Posterior vena cava (tissue), 2 donors: ENCODE measurements at places on chromosomes 16 and 17. TPM values are rescaled to one million over a fixed set of nuclear protein-coding genes. Genes with fewer than 3 reads are reported as not detected.
A peak's percentile ranks its signal among the peaks of the same experiment; 100 is the strongest.

HOXB6 gene
- total RNA-seq, result 6.7 TPM

SLC5A10 gene
- total RNA-seq, result not detected

KRT25 gene
- not detected for total RNA-seq

SNX20 gene
- total RNA-seq, result 2.7 TPM

UNC13D gene
- total RNA-seq, result 15.1 TPM

DNA sequence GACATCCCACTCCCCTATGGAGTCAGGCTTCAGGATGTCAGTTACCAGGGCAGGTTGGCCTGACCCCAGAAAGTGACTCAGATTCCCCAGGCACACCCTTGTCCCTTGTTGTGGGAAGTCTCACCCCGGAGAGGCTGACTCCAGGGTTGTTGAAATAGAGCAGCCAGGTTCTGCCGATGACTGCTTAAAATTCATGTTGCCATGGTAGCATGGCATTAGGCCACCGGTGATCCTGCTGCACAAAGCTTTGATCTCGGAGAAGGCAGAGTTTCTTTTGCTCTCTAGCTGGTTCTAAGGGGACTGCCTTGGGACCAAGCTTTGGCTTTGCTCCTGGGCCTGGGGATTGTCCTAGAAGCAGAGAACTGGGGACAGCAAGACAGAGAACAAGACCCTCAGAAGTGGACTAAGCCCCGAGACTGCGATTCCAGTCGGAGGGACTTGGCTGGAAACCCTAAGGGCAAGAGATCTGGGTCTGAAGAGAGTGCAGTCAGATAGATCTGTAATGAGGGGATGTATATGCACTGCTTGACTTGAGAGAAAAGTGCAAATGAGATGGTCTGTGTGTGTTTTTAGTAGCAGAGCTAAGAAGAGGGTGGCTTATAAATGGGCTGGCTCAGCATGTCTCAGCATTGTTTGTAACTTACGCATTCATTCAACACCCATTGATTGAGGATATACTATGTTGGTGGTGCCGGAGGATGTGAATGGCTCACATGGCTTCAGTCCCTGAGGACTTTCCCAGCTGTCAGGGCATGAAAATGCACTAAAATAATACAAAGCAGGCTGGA, 106.9 kb downstream of the RGS9 start:
- DNase-seq, result no peak

DNA sequence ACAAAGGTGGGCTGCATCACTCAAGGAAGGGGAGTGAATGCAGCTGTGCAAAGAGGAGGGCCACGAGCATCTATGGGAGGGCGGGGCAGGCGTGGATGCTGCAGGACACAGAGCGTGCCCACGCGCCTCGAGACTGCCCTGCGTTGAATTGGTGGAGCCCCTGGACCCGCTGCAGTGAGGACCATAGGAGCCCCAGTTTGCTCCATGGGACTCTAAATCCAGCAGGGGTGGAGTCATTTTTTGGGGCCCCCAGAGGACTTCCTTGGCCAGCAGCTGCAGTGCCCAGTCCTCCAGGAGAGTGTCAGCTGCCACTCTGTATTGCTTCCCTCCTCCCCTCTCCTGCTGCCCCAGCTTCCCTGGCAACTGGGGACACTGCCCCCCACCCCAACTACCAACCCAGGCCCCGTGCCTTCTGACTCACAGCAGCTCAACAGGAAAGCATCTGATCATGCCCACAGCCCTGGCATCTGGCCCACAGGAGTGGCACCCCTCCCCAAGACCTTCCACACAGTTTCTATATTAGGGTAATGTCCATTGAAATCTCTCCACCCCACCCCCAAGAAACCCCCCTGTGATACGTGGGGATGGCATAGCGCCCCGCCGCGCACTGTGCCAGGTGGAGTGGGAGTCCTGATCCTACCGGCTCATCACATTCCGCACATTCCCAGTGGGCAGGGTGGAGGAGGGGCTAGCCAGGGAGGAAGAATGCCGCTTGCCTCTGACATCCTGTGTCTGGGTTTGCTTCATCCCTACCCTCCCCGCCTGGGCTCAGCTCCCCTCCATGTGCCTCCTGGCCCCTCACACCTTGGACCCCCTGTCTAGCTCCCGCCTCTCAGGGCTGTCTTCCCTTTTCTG, 27.8 kb upstream of the ITGA3 start:
- DNase-seq, result peak; percentile 81

DNA sequence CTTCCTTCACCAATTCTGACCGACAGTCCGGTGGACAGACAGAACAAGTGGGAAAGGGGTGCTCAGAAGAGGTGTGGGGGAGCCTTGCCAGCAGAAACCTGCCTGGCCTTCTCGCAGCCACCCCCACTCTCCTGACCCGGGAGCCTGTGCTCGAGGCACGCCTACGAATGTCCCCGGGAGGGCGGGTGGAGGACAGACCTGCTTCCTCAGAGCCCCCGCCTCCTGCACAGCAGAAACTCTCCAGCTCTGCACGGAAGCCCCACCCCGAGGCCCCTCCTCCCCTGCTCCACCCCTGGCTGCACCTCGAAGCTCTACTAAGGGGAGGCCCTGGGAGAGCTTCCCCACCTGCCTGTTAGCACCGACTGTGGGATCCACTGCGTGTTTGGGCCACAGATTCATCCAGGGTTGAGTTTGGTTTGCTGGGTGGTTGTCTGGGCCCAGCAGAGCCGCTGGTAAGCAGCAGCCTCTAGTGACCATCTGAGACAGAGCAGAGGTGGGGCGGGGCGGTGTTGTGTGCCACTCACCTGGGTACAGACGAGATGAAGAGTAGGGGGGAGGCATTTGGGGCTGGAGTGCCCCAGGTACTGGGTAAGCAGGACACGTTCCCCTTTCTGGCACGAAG, 6.2 kb downstream of the TAF1C start:
- no peak for DNase-seq

DNA sequence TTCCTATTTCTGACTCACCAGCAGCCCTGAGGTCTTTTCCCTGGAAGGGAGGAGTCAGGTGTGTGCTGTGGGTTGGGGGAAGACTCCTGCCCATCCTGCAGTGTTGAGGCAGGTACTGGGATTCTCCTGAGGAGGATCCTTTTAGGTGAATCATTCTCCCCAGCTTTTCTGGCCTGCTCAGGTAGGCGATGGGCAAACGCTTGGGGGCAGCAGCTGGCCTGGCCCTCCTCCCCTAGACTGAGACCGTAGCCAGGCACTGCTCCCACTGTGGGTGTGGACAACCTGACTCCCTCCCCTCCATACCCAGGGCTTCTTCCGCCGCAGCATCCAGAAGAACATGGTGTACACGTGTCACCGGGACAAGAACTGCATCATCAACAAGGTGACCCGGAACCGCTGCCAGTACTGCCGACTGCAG, 15.1 kb downstream of the GJD3 start:
- no peak for DNase-seq

- DNase-seq, result no peak
These were observed 17.1 kb upstream of the C17orf58 start for GRCh38 chr17:68013385-68013784.

- DNase-seq, result no peak
These were observed 124.4 kb downstream of the SLC39A11 start for GRCh38 chr17:72967977-72968585.

DNA sequence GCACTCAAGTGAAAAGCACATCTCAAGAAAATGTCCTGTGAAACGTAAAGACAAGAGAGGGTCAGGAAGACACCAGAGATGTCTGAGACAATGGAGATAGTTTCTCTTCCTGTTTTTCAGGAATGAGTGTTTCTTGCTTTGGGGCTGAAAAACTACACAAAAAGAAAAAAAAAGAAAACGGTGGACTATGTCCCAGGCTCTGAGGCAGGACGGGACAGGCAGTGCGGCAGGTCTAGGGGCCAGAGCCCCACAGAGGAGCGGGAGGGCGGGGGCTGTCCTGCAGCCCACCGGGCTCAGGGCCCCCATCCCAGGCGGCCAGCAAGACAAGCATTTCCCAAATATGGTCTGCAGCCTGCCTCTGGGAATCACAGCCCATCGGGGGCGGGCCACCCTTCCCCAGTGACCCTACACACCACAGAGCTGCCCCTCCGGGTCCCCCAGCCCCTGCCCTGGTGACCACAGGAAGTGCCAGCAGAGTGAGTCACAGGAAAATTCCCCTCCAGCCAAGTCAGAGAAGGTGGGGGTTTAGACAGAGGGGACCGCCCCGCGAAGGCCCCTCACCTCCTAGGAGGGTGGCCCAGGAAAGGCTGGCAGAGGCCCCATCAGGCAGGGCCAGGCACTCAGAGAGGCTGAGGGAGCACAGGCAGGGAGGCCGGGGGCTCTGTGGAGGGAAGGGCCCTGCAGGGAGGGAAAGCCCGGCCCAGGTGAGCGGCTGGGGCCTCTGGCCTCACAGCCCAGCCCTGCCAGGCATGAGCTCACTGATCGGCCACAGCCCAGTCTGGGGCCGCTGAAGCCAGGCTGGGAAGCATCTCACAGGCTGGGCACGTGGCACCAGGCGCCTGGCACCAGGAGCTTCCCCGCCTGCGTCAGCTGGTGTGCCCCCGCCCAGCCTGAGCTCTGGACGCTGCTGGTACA, 6.3 kb downstream of the BCAR1 start:
- DNase-seq, result peak; percentile 93

- peak; percentile 2 for DNase-seq
These were observed 12.5 kb upstream of the ANKRD40CL start for GRCh38 chr17:50779747-50780353.

DNA sequence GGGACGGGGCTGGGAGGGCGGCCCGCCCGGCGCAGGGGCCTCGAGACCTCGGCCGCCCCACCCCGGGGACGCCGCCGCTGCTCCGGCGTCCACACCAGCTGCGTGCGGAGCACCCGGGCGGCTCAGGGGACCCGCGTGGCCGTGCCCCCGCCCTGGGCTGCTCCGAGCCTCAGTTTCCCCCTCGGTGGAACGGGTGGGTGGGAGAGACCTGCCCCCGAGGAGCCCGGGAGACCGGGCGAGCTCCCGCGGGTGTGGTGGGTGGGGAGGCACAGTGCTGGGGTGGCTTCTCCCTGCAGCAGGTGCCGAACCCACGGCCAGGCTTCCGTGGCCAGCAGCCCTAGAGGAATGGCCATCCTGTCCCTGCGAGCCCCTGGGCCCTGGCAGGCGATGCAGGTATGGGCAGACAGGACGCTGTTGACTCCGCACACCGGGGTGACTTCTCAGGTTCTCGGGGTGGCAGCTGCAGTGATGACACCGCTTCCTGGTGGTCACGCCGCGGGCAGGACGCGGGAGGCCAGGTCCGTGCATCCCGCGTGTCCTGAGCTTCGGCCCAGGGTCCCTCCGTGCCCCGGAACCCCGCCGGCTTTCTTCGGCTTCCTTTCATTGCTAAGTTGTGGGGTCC, 677 bp downstream of the DEF8 start:
- no peak for DNase-seq

DNA sequence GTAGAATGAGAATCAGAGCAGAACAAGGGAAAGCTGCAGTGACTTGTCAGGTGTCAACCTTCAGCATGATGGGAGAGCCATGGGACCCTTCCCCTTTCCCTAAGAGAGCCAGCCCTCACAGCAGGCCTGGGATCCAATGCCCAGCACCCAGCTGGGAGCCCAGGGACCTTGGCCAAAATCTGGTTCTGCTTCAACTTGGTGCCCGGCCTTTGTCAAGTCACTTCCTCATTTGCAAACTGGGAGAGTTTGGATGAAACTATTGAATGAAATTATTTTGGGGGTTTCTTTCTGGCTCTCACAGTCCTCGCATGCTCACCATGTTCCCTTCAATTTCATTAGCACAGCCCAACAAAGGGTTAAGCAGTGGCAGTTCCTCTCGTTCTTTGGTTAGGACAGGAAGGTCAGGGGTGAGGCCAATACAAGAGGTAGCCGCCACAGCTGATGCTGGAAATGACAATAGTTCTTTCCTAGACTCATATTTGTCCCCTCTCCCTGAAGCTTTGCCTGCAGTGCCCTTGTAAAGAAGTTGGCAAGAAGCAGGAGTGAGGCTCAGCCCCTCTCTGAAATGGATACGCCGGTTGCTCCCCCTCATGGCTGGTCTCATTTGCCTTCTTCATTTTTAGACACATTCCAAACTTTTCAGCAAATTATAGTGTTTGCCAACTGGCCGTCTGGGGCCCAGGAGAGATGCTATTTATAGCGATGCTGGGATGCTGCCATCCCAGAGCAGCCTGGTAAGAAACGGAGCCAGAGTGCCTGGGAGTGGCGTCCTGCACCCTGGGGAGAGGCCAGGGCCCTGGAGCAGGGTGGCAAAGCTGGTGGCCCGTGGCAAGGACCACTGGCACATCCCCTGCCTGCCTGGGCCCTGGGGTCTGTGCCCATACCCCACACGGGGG, 34.5 kb upstream of the MEOX1 start:
- DNase-seq, result no peak

GRCh38 chr17:19570544-19571062, 36.9 kb downstream of the SLC47A1 start:
- no peak for DNase-seq

- no peak for DNase-seq
These were observed 49.3 kb upstream of the MNT start for GRCh38 chr17:2450016-2450650.

DNA sequence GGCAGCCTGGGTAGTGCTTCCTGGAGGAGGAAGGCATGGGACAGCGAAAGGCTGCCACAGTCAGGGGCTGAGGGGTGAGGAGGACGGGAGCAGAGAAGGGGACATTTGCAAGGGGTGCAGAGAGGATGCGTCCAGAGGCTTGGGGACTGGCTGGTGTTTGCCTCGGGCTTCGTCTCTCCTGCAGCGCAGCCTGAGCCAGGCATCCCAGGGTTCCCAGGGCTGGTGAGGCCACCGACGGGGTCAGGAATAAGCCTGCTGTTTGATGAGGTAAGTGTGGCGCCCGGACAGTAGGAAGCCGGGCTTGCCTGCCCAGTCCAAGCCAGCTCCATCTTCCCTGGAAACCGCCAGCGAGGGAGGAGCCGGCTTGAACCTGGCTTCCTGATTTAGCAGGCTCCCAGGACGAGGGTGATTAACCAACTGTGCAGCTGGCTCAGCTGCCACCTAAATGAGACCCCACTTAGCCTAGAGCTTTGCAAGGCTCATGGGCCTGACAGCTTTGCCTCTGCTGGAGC, 47.8 kb downstream of the PITPNM3 start:
- no peak for DNase-seq
